Caki2 (cell line): ENCODE measurements at places on chromosomes 7 and 10.

GRCh38 chr7:16660702-16661464 is 14.9 kb downstream of the BZW2 start:
- DNase-seq: no peak

DNA sequence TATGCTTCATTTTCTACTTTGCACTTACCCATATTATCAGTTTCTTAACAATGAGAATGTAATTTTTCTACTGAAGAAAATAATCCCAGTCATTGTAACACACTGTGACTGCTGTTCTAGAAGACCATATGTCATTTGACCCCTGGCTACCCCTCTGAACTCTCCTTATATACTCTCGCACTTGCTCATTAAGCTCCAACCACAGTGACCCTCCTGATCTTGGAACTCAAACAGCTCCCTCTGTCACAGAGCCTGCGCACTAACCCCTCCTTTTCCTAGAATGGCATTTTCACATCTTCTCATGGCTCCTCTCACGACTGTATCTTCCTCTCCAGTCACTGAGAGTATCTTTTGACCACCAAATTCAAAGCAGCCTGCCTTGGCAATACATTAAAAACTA is 169.7 kb downstream of the CACNA2D1 start:
- DNase-seq: no peak

GRCh38 chr7:100035876-100036275 is 13.7 kb upstream of the ZSCAN21 start:
- no peak for DNase-seq

DNA sequence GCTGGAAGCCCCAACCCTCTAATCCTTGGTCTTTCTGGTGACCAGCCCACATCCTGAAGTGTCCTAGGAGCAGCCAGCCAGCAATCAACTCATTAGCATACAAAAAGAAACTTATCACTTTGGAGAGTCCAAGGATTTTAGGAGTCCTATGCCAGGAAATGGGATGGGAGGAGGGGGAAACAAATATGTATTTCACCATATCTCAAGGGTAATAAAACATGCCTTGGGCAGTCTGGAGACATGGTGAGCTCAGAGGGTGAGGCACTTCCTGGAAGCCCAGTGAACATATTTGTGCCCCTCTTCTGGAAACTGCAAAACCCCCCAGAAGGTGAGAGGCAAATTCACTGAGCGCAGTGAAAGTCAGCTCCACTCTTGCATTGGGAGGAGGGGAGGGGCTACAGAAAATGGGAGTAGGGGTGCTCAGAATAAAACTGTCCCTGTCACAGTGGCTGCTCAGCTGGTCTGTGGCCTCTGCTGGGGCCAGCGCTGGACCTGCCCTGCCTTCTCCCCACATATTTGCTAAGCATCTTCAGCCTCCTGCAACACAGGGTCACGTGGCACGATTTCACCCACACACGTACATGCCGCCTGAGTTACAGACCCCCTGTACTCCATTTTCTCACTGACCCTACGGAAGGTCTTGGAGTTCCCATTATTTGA is 17.7 kb upstream of the ZMIZ1 start:
- no peak for DNase-seq

DNA sequence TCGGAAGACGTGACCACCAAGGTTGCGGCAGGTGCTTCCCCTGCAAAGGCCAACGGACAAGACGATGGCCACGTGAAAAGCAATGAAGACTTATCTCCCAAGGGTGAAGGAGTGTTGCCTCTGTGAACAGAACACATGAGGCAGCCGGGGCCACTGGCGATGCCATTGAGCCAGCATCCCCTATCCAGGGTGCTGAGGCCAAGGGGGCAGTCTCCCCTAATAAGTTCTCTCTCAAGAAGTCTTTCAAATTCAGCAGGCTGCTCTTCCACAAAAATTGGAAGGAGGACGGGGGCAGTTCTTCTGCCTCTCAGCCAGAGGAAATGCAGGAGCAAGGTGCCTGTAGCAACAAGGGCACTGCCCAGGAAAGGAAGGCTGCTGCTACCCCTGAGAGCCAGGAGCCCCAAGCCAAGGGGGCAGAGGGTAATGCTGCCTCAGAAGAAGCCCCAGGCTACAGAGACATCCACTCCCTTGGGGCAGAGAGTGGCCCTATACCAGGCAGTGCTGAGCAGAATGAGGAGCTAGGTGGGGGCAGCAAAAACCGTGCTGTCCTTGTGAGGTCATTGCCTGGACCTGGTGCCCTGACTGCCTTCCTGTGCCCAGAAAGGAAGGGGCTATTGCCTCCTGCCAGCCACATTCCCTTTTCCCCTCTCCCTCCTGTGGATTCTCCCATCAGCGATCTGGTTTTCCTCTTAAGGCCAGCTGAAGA is 17.3 kb downstream of the NT5C2 start:
- no peak for DNase-seq

GRCh38 chr10:126893206-126893605 is 12.0 kb upstream of the DOCK1 start:
- DNase-seq: no peak

- no peak for DNase-seq
These were observed 10.3 kb upstream of the GLI3 start for GRCh38 chr7:42247301-42247700.

DNA sequence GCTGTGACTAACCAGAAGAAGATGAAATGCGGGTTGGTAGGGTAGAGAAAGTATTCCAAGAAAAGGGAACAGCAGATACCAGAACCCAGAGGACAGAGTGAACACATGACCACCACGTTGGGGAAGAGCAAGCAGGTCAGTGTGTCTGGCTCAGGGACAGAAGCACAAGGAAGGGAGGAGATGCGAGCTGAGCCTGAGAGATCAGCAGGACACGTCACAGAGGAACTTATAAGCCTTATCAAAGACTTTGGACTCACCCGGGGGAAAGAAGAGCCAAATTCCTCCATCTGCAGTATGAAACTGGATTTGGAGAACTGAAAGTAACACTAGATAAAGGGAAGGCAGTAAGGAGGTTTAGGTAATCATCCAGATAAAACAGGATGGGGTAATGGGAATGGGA is 232.1 kb upstream of the NPVF start:
- DNase-seq: no peak
